ENCODE measurements at places on chromosomes 6 and 20.

GRCh38 chr6:63764318-63764916 is 128.8 kb downstream of the PHF3 start:
- peak; percentile 67 for DNase-seq

DNA sequence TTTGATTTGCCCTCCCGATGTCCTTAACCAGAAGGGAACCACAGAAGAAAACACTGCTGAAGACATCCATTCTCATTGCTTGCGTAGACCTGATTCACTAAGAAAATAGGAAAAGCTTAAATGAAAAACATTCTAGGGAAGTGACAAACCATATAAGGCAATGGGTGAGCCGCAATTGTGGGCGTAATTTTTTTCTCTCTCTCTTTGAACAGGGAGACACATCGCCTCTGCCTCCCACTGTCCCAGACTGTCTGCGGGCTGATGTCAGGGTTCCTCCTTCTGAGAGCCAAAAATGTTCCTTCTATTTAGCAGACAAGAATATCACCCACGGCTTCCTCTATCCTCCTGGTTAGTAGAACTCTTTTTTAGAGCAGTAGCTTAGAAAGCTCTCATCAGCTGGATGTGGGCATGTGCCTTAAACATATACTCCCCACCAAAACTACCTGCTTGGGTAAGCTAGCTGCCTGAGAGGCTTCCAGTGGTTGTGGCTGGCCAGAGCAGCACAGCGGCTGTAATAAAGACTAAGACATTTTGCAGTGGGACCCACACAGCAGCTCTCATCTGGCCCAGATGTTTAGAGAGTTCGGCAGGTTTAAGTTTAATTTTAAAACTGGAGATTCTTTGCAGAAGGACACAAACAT is 22.7 kb upstream of the CTAGE9 start:
- peak; percentile 55 for DNase-seq

DNA sequence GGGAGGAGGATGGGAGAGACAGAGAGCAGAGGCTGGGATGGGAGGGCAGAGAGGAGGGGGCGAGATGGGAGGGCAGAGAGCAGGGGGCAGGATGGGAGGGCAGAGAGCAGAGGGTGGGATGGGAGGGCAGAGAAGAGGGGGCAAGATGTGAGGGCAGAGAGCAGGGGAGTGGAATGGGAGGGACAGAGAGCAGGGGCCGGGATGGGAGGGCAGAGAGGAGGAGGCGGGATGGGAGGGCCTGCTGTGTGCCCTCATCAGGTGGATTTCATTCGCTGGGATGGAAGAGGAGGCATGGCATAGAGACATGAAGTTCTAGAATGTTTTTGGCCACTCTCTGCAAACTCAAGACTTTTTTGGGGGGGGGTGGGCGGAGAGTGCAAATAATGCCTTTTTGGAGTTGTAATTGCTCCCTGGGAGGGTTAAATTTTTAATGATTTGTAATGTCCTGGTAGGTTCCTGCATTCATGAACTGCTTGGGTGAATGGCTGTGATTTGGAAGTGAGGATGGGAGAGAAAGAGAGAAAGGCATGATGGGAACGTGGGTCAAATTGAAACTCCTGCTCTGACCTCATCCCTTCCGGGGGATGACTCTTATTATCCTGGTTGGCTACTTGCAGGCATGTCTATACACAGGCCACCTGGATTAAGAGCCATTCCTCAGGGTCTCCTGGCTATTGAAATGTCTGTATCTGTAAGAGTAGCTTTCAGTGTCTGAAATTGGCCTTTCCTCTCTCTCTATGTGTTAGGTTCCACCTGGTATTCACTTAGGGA is 162.4 kb upstream of the AGPAT4 start:
- no peak for DNase-seq

DNA sequence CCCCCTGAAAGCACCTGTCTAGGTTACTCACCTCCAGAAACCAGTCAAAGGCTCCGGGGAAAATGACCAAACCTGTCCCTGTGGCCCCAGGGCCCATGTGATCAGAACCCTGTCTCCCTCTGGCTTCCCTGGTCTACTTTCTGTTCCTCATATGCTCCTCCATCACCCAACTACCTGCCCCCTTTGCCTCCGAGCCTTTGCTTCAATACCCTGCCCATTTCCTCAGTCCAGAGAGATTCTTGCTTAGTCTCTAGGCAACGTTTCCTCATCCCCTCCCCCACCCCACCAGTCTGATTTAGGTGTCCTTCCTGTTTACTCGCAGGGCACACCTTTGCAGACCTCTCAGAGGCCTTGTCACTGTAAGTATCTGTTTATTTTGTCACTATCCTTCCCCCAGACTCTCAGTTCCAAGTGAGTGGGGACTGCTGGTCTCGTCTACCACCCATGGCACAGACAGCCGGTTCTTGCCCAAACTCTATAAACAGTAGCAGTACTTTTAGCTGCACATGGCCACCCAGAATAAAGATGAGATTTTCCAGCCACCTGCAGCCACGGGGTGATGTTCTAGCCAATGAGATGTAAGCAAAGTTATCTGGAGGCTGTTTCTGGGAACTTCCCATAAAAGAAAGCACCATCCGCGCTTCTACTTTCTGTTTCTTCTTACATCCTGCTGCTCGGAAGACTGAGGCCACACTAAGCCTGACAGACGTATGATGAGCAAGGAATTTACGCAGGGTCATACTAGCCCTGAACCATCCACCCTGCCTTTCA is 13.3 kb downstream of the ELOVL5 start:
- DNase-seq, result peak; percentile 23

DNA sequence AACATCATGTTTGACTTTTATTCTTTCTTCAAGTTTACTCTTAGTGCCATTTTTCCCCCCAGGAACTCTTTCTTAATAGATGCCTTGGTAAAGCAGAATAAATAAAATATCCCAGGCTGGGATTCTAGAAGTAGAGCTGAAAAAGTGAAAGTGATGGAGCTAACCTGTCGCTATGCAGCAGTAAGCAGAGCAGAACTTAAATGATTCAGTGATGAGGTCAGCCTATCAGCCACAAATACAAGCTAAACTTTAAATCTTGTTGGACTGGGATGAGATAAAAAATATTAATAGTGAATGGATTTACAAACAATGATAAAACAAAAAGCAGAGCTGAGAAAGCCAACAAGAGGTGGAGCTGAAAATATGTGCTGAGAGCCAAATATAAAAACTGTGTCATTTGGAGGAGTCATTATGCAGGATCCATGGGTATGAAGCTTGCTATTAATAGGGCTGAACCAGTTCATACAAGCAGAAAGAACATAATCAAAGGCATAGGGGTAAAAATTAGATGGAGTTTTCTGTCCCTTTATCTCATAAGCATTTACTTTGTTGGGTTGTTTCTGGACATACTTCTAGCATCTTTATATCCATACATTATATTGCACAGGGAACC is 877.8 kb downstream of the EPHA7 start:
- no peak for DNase-seq
